Natural killer cell treated with Interleukin-12 subunit alpha and Interleukin-12 subunit beta and Interleukin-15 and Interleukin-18, amount 100 ng/mL, for 72 hours (primary cell): ENCODE measurements at places on chromosomes 5 and 9. TPM values are rescaled to one million over a fixed set of nuclear protein-coding genes. Genes with fewer than 3 reads are reported as not detected.
A peak's percentile ranks its signal among the peaks of the same experiment; 100 is the strongest.

TMC1 gene
- not detected for total RNA-seq

GLDC gene
- total RNA-seq = 1.4 TPM

IER5L gene
- 0.64 TPM for total RNA-seq

SPINK4 gene
- not detected for total RNA-seq

GRCh38 chr5:92050970-92051369, 667.9 kb upstream of the ARRDC3 start:
- no peaks in the 10 kb centered on the region for H3K36me3 ChIP-seq
- no peak overlapping the region for H3K4me3 ChIP-seq
- no peaks in the 10 kb centered on the region for H3K4me1 ChIP-seq
- H3K27me3 ChIP-seq = no peaks in the 10 kb centered on the region

DNA sequence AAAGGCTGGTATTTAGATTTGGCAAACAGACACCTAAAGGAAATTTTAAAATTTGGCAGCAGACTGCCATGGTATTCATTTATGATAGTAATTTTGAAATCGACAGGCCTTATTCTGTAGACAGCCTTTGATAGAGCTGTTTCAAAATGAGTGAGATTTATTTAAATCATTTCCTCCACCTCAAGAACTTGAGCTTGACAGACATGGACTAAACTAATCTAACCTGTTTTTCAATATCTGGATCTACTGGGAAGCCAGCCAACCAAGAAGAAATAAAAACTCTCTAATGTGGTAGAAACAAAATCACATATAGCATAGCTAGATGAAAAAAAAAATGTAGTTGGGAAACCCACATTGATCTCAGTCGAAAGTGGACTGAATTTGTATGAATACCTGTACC, 56.9 kb upstream of the RASA1 start:
- H3K4me1 ChIP-seq = peaks cover 21% of the 10 kb centered on the region
- no peak overlapping the region for H3K27ac ChIP-seq
- H3K27me3 ChIP-seq = no peaks in the 10 kb centered on the region
- DNase-seq = no peak
- H3K4me3 ChIP-seq = no peak overlapping the region

DNA sequence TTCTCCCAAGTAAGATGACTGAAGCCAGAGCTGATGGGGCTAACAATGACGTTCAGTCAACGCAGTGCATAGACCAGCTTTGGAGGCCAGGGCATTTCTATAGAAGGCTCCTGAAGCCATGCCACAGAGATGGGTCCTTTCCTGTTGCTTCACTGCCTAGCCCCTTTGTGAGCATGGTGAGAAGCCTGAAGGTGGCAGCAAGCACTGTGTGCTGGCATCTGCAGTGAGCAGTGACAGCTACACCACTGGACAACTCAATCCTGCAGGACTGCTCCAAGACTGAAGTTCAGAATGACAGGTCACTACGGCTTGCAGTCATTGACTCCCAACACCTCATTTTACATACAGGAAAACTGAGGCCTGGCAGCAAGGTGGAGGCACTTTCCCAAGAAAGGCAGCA, 229.0 kb downstream of the TSSK1B start:
- H3K36me3 ChIP-seq = no peaks in the 10 kb centered on the region
- no peaks in the 10 kb centered on the region for H3K4me1 ChIP-seq
- peaks cover 15% of the 10 kb centered on the region for H3K27me3 ChIP-seq
- no peak for DNase-seq

GRCh38 chr5:88785746-88786565, 97.0 kb downstream of the MEF2C start:
- no peak for DNase-seq
- H3K4me3 ChIP-seq = peak overlapping the region; percentile 30
- no peaks in the 10 kb centered on the region for H3K36me3 ChIP-seq
- no peak overlapping the region for H3K27ac ChIP-seq

TRIO gene
- 70.3 TPM for total RNA-seq
